Activated CD4-positive, alpha-beta memory T cell treated with anti-CD3 and anti-CD28 coated beads for 36 hours (primary cell): ENCODE measurements at places on chromosomes 7 and 10. TPM values are rescaled to one million over a fixed set of nuclear protein-coding genes. Genes with fewer than 3 reads are reported as not detected.

Gene SFRP4
- not detected for total RNA-seq

Gene LFNG
- 33.0 TPM for total RNA-seq

DNA sequence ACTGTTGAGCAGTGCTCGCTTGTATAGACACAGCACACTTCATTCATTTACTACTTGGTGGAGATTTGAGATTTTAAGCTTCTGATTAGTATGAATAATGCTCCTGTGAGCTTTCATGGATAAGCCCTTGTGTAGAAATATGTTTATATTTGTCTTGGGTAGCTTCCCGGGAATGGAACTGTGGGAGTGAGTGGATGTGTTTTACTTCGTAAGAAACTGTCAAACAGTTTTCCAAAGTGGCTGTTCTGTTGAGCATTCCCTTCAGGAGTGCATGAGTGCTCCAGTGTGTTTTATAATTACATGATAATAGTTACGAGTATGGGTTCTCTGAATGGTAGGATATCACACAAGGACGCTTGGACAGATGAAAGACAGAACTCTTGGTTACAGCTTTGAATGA lies 49.4 kb downstream of the VWC2 start:
- H3K36me3 ChIP-seq = no peaks in the 10 kb centered on the region
- H3K27me3 ChIP-seq = no peaks in the 10 kb centered on the region
- no peak overlapping the region for H3K27ac ChIP-seq
- H3K4me3 ChIP-seq = no peak overlapping the region

- no peaks in the 10 kb centered on the region for H3K36me3 ChIP-seq
- H3K27me3 ChIP-seq = no peaks in the 10 kb centered on the region
- H3K4me3 ChIP-seq = no peak overlapping the region
- peaks cover 14% of the 10 kb centered on the region for H3K4me1 ChIP-seq
- peak; percentile 74 for DNase-seq
- peak overlapping the region; percentile 72 for H3K27ac ChIP-seq
These were observed 76.4 kb downstream of the MAP3K8 start for GRCh38 chr10:30510184-30510931.

GRCh38 chr7:43872406-43873110 lies 3.2 kb upstream of the MRPS24 start:
- peak; percentile 25 for DNase-seq
- no peak overlapping the region for H3K27ac ChIP-seq
- H3K4me1 ChIP-seq = peaks cover 30% of the 10 kb centered on the region
- H3K36me3 ChIP-seq = peaks cover 21% of the 10 kb centered on the region
- no peak overlapping the region for H3K4me3 ChIP-seq
- peaks cover 1% of the 10 kb centered on the region for H3K27me3 ChIP-seq

DNA sequence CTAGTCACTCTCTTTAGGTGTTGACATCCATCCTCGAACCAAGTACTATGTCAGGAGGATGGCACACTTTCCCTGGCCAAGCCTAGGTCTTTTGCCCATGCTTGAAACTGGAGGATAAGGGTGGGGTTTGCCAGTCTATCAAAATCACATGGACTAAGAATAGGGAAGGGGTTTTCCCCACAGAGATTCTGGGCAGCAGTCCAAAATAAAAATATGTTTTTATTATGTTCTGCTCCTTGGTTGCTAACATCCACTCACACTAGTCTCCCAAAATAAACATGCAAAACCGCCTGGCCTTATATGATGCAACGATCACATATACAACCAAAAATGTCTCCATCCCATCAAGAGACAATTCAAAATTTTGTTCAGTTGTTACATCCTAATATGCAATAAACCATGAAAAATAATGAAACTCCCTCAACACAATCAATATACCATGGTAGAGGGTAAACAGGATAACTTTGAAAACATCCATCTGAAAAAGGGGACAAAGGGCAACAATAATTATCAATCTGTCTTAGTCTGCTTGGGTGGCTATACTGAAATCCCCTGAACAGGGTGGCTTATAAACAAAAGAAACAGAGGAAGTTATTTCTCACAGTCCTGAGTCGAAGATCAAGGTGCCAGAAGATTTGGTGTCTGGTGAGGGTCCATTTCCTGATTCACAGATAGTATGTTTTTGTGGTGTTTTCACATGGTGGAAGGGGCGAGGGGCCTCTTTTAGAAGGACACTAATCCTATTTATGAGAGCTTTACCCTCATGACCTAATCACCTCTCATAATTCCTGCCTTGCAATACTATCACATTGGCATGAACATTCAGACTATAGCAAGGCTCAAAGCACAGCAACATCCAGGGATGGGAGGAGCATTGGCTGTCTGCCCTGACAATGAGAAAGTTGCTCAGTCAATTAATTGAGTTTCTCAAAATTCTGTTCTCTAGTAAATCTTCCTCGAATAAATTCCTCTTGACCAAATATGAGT lies 159.3 kb downstream of the ETV1 start:
- H3K36me3 ChIP-seq = no peaks in the 10 kb centered on the region
- H3K27me3 ChIP-seq = no peaks in the 10 kb centered on the region
- H3K27ac ChIP-seq = no peak overlapping the region
- DNase-seq = no peak
- no peak overlapping the region for H3K4me3 ChIP-seq
